Activated gamma-delta T cell (primary cell): ENCODE measurements at places on chromosomes 11 and 22.
A peak's percentile ranks its signal among the peaks of the same experiment; 100 is the strongest.

DNA sequence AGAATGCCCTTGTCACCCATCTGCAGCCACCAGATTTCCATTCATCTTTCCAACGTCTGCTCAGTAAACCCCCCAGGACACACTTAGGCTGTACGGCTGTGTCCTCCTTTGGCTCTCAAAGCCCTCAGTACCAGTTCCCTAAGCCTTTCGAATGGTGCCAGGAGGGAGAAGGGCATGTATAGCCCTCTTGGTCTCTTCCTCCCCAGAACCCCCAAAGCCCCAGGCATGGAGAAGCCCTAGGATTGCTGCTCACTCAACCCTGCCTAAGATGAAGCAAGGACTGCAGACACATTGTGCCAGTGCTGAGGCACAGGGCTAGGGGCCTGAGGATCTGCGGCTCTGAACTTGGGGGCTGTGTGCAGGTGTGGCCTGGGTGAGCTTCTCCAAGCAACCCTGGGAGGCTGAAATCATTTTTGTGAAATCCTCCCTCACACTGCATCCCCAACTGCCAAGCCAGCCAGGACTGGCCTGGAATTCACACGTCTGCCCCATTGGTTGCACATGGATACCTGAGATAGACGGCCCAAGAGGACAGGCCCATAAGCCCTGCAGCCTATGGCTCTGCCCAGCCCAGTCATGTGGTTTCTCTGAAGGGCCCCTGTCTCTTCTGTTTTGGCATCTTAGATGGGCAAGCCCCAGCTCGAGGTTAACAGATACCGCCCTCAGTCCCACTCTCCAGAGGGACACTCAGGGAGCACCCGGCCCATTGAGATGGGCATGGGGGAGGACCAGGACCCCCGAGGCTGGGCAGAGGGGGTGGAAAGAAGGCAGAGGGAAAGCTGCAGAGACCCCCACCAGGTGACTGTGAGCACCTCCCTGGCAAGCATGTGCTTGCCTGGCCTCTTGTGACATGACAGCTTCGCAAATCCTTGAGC, 34.0 kb downstream of the KCNQ1OT1 start:
- no peak for DNase-seq

GRCh38 chr11:844693-845644, 2.3 kb downstream of the TSPAN4 start:
- no peak for DNase-seq

DNA sequence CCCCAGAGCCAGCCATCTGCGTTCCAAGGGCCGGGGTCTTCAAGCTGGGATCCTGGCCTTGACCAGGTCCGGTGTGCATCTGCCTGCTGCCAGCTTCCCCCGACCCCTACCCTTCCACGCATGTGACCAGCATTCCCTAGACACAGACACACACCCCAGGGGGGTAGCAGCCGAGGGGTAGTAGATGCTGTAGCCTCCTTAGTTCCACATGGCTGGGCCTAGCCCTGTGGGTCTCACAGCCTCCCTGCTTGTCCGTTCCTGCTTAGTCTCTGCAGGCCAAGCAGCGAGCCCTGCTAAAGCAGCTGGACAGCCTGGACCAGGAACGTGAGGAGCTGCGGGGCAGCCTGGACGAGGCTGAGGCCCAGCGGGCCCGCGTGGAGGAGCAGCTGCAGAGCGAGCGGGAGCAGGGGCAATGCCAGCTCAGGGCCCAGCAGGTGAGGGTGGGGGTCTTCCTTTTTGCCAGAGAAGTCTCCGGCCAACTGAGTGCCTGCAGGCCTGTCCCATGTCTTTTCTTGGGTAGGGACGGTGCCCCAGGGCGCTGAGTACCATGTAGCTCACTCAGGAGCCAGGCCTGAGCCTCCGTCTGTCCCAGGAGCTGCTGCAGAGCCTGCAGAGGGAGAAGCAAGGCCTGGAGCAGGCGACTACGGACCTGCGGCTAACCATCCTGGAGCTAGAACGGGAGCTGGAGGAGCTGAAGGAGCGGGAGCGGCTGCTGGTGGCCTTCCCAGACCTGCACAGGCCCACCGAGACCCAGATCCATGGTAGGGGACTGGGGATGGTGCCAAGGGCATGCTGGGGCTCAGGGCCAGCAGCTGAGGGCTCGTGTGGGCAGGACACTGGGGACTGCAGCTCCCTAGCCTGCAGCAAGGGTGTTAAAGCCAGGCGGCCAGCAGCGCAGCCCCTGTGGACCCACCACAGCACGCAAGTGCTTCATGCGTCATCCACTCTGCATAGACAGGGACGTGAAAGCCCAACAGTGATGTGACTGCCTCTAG, 13.6 kb downstream of the RNF215 start:
- DNase-seq: no peak

DNA sequence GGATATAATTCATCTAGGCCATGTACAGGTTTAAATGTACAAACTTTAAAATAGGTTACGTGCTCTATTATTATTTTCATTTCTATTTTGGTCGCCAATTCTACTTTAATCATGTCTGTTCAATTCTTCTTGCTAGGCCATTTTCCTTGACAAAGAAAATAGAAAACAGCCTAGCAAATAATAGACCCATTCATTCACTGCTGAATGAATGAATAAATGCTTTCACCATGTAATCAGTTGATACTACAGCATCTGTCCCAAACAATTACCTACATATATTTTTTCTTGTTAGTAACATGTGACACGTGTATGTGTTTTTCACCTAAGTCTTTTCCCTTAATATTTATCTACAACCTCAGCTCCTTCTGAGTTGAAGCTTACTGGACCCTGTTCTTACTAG, 27.5 kb downstream of the SNX19 start:
- no peak for DNase-seq

GRCh38 chr11:74577181-74577580, 15.2 kb upstream of the POLD3 start:
- no peak for DNase-seq

DNA sequence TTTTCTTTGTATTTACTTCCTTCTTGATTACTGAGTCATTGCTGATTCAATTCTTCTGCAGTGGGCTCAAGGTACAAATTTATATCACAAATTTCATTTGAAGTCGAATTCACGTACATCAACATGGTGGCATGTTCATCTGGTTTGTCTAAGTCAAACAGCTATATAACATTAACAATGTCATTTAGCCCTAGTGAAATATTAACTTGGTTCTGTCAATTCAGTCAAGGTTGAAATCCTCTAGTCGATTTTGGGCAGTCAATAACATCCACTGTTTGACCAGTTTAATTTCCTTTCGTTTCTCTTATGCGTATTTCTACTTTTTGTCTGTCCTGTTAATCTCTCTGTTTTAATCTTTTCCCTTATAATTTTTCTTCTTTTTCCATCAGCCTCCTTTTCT, 4.1 kb upstream of the ATXN10 start:
- no peak for DNase-seq

GRCh38 chr11:85854557-85855340, 434 bp upstream of the CCDC83 start:
- peak; percentile 80 for DNase-seq

DNA sequence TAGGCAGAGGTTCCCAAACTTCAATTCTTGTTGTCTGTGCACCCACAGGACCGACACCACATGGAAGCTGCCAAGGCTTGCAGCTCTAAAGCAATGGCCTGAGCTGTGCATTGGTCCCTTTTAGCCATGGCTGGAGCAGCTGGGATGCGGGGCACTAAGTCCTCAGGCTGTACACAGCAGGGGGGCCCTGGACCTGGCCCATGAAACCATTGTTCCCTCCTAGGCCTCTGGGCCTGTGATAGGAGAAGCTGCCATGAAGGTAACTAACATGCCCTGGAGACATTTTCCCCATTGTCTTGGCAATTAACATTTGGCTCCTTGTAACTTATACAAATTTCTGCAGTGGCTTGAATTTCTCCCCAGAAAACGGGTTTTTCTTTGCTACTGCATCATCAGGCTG, 43.6 kb upstream of the SLC6A5 start:
- no peak for DNase-seq

- no peak for DNase-seq
Observed at GRCh38 chr11:64430645-64431044, 71.7 kb downstream of the RPS6KA4 start.

GRCh38 chr11:76073724-76074123, 132.6 kb downstream of the WNT11 start:
- DNase-seq: no peak

DNA sequence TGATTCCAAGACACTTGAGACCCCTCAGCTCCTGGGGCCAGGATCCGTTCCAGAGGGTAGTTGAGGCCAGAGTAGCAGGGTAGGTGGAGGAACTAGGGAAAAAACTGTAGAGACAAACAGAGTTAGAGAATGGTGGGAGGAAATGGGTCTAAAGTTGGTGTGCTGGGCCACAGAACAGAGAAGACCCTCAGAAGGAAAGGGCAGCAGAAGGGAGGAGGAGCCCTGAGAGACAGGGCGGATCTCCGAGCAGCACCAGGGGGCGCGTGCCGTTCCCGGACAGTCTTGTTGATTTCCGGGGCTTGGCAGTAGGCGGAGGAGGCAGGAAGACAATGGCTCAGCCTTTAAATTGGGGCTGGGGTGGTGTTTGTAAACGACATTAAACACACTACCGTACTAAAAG, 2.4 kb upstream of the CECR2 start:
- no peak for DNase-seq

GRCh38 chr11:23404225-23405160, 544.2 kb upstream of the CCDC179 start:
- DNase-seq: no peak

- no peak for DNase-seq
Observed at GRCh38 chr11:130457623-130458409, 9.4 kb downstream of the ADAMTS15 start.

DNA sequence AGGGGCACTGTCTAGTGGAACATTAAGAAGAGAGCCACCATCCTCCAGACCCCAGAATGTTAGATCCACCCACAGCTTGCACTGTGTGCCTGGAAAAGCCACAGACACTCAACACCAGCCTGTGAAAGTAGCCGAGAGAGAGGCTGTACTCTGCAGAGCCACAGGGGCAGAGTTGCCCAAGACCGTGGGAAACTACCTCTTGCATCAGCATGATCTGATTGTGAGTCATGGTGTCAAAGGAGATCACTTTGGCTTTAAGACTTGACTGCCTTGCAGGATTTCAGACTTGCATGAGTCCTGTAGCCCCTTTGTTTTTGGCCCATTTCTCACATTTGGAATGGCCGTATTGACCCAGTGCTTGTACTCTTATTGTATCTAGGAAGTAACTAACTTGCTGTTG, 115.9 kb upstream of the CCDC179 start:
- DNase-seq: no peak

DNA sequence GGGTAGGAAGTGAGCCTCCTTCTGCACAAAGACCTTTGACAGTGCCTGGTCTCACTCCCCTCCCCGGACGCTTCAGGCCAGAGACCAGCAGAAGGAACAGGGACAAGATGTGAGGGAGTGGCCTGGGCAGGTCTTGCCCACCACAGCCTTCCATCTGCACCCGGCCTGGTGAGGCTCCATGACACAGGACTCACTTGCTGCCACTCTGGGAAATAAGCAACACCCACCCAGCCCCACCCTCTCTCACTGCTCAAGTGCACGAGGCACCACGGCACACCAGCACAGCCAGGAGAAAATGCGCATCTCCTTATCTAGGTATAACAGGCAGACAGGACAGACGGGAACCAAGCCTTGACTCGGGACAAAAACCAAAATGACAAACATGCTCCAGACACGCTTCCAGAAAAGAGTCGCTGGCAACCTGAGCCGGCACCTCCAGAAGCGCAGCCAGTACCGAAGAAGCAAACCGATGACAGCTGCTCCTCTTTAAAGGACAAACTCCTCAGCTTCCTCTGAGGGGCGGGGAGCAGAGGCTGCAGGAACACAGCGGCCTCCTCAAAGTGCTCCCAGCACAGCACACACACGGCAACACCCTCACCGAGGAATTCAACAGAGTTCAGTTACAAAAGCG, 41.7 kb downstream of the BRD1 start:
- DNase-seq: no peak

- DNase-seq: no peak
Observed at GRCh38 chr22:48782326-48782725, 1045.3 kb downstream of the BRD1 start.

DNA sequence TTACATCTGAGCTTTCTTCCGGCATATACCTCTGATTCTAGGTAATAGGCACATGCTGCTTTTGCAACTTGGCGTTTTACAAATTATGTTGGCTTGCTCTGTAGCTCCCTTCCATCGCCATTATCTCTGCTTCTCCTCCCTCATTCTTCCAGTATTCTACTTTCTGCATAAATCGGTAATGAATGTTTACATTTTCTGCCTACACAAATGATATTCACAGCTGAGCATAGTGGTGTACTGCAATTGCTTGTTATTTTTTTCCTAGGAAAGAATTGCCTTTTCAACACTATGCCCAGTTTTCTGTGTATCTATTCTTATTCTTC, 18.9 kb downstream of the MED15 start:
- DNase-seq: no peak

GRCh38 chr11:17413414-17414316, 25.2 kb upstream of the KCNJ11 start:
- DNase-seq: no peak

DNA sequence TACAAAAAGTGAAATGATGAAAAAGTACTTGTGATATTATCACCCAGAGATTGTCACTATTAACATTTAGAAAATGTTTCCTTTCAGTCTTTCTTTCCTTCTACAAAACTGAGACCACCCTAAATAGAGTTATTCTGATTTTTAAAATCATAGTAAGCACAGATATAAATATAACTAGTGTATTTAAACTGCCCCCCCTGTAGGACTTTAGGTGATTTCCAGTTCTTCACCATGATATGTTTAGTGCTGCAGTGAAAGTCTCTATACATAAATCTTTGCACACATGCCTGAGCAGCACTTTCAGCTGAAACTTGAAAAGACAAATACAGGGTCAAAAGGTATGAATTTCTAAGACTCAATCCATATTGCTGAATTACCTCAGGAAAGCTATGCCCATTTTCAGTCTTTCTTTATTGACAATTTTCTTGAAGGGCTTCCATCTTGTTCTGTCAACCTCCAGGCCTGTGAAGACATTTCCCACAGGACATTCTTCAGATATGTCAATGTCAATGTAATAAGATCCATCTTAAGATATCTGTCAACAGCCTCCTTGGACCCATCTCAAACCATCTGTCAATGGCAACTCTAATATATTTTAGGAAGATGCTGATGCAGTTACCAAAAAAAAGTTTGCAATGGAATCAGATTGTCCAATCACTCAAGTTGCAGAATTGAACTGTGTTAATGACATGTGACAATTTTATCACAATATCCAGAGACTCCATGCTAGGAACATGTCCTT, 30.8 kb upstream of the LDLRAD3 start:
- no peak for DNase-seq

- DNase-seq: no peak
Observed at GRCh38 chr11:2551131-2551530, 106.3 kb downstream of the KCNQ1 start.

GRCh38 chr11:20226933-20227332, 66.7 kb upstream of the DBX1 start:
- DNase-seq: no peak

DNA sequence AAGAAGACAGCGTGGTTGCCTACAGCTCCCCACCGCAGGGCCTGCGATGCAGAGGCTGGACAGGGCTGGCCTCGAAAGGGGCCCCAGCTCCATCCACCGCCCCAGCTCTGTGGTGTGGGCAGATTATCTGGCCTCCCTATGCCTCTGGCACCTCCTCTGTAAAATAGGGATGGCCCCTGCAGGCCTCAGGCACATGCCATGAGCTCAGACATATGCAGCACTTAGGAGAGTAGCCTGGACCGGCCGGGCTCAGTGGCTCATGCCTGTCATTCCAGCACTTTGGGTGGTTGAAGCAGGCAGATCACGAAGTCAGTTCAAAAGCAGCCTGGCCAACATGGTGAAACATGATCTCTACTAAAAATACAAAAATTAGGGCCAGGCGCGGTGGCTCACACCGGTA, 7.4 kb downstream of the APOBEC3D start:
- DNase-seq: no peak
